Neural progenitor cell (in vitro differentiated cells): ENCODE measurements at places on chromosomes 3 and 15.

DNA sequence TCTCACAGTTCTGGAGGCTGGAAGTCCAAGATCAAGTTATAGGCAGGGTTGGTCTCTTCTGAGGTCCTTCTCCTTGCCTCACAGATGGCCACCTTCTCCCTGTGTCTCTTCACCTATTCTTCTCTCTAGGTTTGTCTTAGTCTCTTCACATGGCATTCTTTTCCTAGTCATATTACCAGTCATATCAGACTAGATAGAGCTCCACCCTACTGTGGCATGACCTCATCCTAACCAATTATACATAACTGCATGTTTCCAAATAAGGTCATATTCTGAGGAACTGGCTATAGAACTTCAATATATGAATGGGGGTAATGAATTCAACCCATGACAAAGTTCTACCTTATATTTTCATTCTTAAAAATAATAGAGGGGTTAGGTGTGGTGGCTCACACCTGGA is 196.4 kb upstream of the UBE3A start:
- DNase-seq = no peak

GRCh38 chr3:134682196-134682880 is 31.5 kb upstream of the KY start:
- DNase-seq = no peak

DNA sequence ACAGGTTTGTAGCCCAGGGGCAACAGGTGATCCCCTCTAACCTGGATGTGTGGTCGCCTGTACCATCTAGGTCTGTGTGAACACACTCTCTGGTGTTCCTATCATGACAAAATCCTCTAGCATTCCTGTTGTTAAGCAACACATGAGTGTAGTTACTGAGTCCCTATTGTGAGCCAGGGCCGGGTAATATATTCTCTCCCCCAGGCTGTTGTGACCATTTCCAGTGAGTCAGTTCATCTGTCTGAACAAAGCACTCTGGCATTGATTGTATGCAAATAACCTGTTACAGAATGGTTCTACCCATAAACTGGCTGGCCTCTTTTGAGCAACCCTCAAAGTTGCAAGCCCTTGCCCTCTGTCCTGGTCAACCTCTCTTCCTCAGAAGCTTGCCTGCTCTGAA is 2.6 kb upstream of the FLNB start:
- DNase-seq = no peak

DNA sequence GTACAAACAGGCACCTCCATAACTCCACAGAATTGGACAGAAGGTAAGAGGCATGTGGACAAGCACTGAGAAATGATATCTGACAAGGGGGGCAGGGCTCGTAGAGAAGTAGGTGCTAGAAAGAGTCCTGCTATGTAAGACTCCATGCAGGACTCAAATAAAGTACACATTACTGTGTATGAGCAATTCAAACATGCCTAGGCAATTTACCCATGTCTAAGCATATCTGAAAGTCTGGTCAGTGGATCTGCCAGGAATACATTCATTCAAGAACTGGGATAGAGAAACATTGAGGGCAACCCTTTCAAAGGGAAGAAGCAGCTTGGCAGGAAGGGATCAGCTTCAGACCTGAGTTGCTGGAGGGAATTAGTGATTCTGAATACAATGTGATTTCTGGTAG is 174.1 kb upstream of the MCTP2 start:
- no peak for DNase-seq

- no peak for DNase-seq
Observed at GRCh38 chr15:97984157-97984556, 23.7 kb downstream of the ARRDC4 start.

- no peak for DNase-seq
Observed at GRCh38 chr3:154971771-154972326, 108.3 kb upstream of the MME start.

GRCh38 chr15:25712192-25712960 is 150.8 kb downstream of the ATP10A start:
- no peak for DNase-seq

- DNase-seq = no peak
Observed at GRCh38 chr15:28921336-28921735, 35.6 kb downstream of the APBA2 start.

DNA sequence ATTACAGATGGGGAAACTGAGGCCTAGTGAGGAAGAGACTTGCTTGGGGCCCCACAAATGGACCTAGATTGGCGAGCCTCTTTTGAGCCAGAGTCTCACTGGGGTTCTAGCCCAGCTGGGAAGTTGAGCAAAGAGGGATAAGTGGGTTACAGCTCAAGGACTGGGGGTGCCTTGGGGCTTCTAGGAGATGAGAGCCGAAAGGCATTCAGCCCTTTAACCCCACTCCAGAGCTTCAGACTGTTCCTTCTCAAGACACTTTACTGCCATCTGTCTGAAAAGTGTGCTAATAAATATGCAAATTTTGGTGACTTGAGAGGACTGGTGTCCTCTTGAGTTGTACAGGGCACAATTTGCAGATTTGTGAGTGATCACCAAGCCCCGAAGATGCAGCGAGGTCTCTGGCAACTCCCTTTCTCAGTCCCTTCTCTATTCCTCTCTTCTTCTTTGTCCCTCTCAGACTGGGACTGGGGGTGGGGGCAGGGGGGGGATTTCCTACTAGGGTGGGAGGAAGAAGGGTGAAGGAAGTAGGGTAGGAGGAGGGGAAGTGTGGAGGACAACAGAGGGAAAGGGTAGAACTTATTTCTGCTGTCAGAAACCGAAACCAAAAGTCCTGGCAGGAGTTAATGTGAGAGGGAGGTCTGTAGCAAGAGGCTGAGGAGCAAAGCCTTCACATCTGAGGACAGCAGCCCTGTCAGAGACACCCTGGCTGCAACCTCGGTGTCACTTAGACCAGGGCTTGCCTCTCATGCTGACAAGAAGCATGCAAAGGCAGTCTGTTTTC is 16.2 kb upstream of the ANKDD1A start:
- no peak for DNase-seq

- DNase-seq = no peak
Observed at GRCh38 chr3:82764521-82764920, 1003.1 kb upstream of the GBE1 start.

DNA sequence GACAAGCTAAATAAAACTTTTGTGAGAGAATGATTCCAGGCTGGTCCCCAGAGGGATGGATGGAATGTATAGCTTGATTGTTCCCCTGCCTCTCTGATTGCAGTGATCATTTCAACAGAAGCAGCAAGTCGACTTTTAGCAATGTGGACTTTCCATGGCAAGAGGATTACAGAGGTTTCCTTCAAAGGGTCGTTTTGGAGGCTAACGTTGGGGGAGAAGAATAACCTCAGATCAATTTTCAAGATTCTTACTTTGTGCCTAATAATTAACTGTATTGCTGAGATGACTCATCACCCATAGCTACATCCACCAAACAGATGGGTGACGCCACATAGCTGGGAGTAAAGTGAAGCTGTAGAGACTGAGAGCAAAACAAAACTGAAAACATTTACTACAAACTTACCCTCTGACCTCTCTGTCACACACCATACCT is 79.9 kb downstream of the GTPBP8 start:
- DNase-seq = no peak
